ENCODE measurements at places on chromosomes 2 and 18.

- DNase-seq, result no peak
These were observed 16.3 kb downstream of the SLC3A1 start for GRCh38 chr2:44291281-44292248.

- DNase-seq, result no peak
These were observed 74.8 kb upstream of the TNP1 start for GRCh38 chr2:216934623-216935022.

DNA sequence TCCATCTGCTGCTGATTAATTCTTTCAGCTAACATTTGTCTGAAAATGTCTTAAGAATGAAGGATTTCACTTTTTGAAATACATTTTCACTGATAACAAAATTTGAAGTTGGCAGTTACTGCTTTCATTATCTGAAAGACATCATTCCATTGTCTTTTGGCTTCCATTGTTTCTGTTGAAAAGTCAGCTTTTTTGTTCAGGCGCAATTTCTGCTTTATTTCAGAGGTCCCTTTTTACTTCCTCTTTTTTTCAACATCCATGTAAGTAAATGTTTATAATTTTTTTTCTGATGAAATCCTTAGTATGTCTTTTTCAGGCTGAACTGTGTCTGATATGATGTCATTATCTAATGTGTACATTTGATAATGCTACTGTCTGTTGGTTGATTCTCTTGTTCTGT, 184.2 kb downstream of the RND3 start:
- no peak for DNase-seq

GRCh38 chr2:44126106-44126797, 42.4 kb upstream of the PPM1B start:
- DNase-seq, result no peak

GRCh38 chr2:152408254-152408653, 73.3 kb downstream of the FMNL2 start:
- DNase-seq, result no peak

- no peak for DNase-seq
These were observed 104.2 kb downstream of the CLIP4 start for GRCh38 chr2:29219374-29219773.

GRCh38 chr2:10005461-10006235, 37.7 kb upstream of the KLF11 start:
- DNase-seq, result no peak

- no peak for DNase-seq
These were observed 56.5 kb upstream of the RAPH1 start for GRCh38 chr2:203591642-203592041.

DNA sequence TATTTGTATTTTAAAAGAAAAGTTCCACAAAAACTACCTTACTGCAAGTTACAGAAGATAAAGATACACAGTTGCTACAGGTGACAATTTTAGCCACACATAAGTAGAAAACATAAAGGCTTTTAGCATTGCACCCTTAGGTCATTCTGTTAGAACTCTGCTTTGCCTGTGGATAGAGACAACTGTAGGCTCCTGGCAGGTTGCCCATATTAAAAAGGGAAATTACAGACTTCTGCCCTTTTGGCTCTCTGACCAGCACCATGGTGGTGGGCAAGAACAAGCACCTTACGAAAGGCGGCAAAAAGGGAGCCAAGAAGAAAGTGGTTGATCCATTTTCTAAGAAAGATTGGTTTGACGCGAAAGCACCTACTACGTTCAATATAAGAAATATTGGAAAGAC, 223.3 kb downstream of the MC4R start:
- no peak for DNase-seq

- no peak for DNase-seq
These were observed 168.1 kb downstream of the NRXN1 start for GRCh38 chr2:50863856-50864255.

DNA sequence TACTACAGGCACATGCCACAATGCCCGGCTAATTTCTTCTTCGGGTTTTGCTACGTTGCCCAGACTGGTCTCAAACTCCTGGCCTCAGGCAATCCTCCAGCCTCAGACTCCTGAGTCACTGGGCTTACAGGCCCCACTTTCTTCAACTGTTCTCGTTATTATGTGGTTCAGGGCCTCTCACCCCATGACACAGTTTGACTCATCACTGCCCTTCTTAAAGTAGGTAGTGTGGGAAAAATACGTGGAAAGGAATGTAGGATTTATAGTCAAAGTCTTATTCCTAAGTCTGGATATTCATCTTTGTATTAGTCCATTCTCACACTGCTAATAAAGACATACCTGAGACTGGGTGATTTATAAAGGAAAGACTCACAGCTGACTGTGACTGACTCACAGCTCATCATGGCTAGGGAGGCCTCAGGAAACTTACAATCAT, 19.4 kb downstream of the CENPA start:
- DNase-seq, result no peak

DNA sequence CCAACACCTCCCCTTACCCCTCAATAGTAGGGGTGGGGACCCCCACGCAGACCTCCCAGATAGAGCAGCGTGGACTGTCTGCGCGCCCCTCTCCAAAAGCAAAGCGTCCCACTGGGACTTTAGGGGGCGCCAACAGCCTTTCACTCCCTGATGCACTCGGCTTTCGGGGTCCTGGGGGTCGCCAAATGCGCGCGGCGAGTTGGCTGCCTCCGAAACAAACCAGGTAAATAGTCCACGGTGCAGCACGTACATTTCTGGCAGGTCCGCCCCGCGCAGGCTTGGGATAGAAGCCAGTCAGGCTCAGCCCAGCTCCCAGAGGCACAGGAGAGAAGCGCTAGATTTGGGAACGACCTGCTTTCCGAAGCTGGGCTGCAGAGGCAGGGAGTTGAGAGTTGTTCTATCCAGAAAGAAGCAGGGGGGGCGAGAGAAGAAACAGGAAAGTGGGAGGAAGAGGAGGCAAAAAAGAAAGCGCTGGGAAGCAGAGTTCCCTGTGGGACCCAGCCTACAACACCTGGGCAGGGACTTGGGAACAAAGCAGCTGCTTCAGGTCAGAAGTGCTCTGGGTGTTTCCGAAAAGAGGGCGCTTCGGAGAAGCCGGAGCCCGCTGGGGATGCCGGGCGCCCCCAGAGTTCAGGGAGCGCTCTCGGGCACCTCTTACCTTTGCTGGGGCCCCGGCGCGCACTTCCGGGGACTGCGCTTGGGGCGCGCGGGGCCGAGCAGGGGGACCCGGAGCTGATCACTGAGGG, 544 bp downstream of the EVA1A start:
- DNase-seq, result no peak

GRCh38 chr2:223621901-223622300, 19.7 kb upstream of the SCG2 start:
- no peak for DNase-seq

DNA sequence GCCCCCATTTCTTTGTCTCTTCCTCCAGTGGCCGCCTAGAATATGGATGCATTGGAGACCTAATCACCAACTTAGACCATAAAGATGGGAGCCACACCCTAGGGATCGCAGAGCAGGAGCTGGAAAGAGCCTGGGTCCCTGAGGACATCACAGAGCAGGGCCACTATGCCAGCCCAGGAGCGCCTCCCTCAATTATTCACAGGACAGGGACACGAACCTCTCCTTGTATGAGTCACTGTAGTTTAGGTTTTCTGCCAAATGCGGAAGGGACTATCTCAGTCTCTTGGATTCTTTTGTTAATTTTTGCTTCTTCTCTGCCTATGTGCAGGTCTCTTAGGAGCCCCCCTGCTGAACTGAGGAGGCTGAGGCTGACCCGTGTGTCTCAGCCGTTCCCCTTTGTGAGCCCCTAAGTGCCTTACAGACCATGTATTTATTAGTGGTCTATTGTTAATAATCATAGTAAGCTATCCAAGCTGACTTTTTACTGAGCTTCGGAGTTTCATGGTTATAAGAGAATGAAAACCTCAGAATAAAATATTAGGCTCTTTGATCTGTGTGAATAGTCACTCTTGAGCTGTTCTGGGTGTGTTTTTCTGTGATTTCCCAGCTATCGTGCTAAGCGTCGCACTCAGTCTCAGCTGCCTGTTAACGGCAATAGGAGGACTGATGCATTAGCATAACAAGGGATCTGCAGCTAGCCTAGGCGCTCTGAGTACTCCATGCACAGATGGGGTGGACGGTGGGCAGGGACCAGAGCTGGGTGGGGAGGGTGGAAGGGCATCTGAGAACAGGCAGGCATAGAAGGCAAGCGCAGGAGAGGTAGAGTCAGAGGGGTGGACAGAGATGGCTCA, 12.7 kb upstream of the PTPN4 start:
- no peak for DNase-seq

GRCh38 chr18:53268455-53268854, 928.5 kb downstream of the DCC start:
- DNase-seq, result no peak

DNA sequence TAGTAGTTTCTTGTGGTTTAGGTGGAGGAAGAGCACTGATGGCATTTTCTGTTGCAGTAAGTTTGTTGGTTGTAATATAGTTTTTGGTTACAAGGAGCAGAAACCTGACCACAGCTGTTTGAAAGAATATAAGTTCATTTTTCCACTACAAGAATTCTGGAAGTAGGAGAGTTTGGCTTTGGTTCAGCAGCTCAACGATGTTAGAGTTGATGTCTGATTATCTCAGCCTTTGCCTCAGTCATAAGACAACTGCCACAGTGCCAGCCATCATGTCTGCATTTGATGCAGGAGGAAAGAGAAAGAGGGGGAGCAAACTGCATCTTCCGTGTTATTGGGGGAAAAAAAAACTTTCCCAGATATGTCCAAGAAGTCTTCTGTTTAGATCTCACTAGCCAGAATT, 119.1 kb downstream of the LYPD1 start:
- no peak for DNase-seq

DNA sequence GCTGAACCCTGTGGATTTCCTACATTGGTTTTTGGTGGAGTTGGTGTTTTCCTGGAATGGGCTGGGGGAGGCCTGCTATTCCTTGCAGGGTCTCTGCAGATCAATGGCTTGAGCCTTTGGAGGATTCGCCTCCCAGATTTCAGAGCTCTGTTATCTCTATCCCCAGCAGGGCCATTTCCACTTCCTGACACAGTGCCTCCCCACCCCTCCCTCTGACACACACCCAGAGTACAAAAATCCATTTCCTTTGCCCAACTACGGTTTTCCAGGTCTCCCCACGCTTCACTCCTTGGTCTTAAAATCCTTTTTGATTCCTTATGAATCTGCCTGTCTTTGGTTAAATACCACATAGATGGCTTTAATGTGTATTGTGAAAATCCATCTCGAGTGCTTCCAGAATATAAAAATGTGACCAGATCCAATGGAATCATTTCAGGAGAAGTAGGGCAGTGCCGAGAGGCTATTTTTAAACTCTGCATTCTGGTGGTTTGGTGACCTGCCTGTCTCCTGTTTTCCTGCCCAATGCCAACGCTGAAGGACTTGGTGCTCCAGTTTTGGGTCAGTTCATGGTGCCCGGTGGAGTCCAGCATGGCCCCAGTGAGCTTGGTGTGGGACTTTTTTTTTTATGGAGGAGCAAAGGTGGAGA, 60.9 kb downstream of the ARL4C start:
- DNase-seq, result no peak
